Neural crest cell (in vitro differentiated cells): ENCODE measurements at places on chromosomes 4 and X. TPM values are rescaled to one million over a fixed set of nuclear protein-coding genes. Genes with fewer than 3 reads are reported as not detected.
A peak's percentile ranks its signal among the peaks of the same experiment; 100 is the strongest.

The XPNPEP2 gene
- total RNA-seq = 0.32 and 0.40 TPM in 2 replicates

The AKAP4 gene
- not detected in 2 replicates for total RNA-seq

The PNMA6A gene
- total RNA-seq = 9.7 and 10.4 TPM in 2 replicates

The CENPVL2 gene
- total RNA-seq = 1.3 and 1.6 TPM in 2 replicates

The TMEM175 gene
- total RNA-seq = 15.2 and 22.1 TPM in 2 replicates

The SPANXN5 gene
- not detected in 2 replicates for total RNA-seq

The CDX4 gene
- total RNA-seq = not detected in 2 replicates

The MBNL3 gene
- 21.0 and 21.8 TPM in 2 replicates for total RNA-seq

The GPC4 gene
- total RNA-seq = 21.1 and 22.3 TPM in 2 replicates

DNA sequence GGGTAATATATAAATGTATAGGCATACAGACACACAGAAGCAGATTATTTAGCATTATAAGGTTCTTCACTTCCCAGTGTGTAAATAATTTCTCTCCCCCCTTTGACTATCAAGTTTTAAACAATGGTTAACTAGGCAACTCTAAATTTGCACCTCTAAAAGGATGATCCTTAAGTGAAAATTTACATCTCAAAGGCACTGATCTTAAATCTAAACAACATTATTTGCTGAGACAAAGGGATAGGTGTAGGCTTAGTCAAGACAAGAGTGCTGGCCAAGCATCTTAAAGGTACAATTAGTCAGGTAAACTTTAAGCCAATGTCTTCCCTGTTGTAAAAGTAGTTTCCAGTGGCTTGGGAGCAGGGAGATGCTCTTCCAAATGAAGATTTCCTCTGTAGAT, 33.0 kb downstream of the NLRP2B start:
- H3K4me3 ChIP-seq = no peak overlapping the region
- DNase-seq = no peak
- peaks cover 5% of the 10 kb centered on the region for H3K4me1 ChIP-seq

DNA sequence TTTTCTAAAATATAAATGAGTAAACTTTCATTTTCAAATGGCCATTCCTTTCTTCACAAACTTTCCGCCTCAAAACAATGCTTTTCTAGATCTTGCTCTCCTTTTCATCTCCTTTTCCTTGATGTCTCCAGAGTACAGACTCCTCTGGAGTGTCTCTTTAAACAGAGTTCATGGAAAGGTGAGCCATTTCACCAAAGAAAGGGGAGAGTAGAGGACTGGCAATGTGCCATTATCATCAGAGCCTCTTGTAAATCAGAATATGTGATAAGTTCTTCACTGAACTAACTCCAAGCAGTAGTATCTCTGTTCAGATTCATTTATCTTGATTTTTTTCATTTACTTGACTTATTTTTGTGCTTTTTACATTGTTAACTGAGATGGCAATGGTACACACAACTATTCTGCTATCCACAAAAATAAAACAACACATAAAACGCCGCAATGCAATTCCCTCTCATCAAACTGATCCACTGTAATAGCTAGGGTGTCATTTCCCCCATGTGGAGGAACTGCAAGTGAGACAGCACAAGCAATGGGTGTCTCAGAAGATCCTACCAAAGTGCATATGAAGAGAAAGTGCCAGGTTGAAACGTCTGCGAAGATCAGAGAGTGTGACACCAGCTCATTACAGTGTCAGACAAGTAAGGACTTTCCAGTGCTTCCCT, 125.4 kb downstream of the RASL11B start:
- no peak overlapping the region for H3K27ac ChIP-seq
- no peak overlapping the region for H3K4me3 ChIP-seq
- H3K4me1 ChIP-seq = peaks cover 17% of the 10 kb centered on the region
- no peak for DNase-seq
- peaks cover 13% of the 10 kb centered on the region for H3K36me3 ChIP-seq

GRCh38 chrX:137425986-137426385, 139.9 kb upstream of the ZIC3 start:
- DNase-seq = no peak
- H3K4me1 ChIP-seq = peaks cover 14% of the 10 kb centered on the region
- H3K4me3 ChIP-seq = peak overlapping the region; percentile 15

DNA sequence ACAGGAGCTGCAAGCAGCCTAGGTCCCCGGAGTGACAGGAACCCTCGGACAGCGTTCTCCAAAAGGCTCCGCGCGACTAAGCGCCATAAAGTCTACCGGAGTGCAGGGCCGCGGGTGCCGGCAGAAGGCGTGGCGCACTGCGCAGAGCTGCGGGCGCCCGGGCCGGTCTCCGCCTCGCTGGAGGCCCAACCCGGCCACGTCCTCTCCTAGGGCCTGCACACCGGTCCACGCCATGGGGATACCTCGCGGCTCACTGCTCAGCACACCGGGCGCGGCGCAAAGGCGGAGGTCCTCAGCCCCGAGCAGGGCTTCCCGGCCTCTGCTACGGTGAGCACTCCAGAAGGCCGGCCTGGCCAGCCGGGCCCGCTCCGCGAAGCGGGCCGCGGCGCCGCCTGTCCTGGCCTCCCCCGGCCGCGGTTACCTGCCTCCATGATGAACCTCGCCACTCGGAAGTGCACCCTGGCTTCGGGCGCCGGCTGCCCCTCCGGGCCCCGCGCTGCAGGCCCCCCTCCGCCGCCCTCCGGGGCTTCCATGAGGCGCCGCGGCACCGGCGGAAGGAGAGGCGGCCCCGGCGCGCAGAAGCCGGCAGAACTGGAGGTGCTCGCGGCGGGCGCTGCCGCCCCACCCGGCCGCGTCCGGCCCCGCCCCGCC, at the start of gene CCNQ:
Gene CCNQ (minus strand): TSS at position 599 of the 651 bp plus-strand sequence. CDS start 66 bp downstream, at position 533.
- peaks cover 9% of the 10 kb centered on the region for H3K36me3 ChIP-seq

DNA sequence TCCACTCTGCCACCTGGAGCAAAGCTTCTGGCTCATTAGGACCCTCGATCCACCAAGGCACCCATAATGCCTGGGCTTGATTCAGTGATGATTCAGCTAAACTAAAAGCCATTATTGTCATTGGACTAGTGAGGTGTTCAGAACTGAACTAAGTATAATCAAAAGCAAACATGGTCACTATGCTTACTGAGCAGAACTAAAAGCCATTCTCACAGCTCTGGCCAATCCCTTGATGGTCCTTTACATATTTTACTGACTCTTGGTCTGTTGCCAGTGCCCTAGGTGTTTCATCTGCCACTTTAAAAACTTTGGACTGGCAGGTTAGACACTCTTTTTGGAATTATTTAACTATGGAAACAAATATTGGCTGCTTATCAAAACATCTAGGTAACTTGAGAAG, 703.5 kb downstream of the FAT4 start:
- no peaks in the 10 kb centered on the region for H3K36me3 ChIP-seq
- no peak overlapping the region for H3K27ac ChIP-seq
- DNase-seq = no peak
- H3K27me3 ChIP-seq = no peaks in the 10 kb centered on the region

DNA sequence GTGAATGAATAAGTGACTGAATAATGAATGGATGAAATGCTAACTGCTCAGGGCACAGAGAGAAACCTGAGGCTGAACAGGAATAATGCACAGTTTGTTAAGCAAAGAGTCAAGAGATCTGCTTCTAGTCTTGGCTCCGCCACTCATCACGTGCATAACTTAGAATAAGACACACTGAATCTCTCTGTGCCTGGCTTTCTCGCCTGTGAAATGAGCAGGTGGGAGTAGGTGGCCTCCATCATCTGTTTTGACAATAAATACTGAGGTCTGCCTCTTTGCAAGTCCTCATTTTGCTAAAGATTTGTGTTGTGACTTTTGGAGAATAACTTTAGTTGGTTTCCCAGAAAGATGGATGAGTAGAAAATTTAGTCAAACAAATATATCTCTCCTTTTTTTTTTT, 318.0 kb downstream of the FBXW7 start:
- H3K27ac ChIP-seq = no peak overlapping the region
- DNase-seq = no peak
- H3K36me3 ChIP-seq = peaks cover 4% of the 10 kb centered on the region

DNA sequence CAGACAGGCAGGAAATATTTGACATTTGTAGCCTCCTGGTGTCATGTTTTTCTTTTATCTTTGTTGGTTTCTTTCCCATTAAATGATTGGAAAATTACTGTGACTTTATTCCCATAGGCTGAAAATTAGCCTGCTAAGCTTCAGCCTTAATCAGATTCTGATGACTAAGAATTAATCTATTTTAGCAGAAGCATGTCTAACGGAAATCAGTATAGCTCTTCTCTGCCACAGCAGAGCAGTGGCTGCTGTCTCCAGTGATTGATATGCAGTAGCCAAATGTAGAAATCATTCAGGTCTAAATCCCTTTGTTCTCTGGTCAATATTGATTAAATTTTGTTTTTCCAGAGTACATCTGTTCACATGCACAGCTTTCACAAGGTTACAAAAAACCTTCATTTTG, 199.3 kb downstream of the GC start:
- DNase-seq = no peak
- H3K27ac ChIP-seq = no peak overlapping the region
- no peak overlapping the region for H3K4me3 ChIP-seq
- H3K36me3 ChIP-seq = no peaks in the 10 kb centered on the region

DNA sequence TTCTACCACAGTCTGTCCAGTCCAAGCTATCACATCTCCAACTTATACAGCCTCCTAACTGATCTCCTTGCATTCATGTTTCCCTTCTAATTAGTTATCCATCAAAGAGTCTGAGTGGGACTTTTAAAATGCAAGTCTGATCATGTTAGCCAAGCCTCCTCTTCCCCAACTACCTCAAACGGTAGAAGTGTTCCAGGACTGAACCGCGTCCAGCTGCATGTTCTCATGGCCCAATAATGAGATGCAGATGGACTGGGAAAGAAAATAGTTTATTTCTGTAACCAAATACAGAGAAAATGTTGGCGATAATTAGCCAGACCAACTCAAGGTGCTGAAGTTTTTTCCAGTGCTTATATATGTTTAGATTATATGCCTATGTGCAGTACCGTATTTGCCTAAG, 46.6 kb upstream of the PPP1R2C start:
- DNase-seq = no peak
- no peak overlapping the region for H3K27ac ChIP-seq
- no peaks in the 10 kb centered on the region for H3K4me1 ChIP-seq
- H3K27me3 ChIP-seq = no peaks in the 10 kb centered on the region
- peaks cover 3% of the 10 kb centered on the region for H3K36me3 ChIP-seq
- no peak overlapping the region for H3K4me3 ChIP-seq

- peaks cover 8% of the 10 kb centered on the region for H3K4me1 ChIP-seq
- no peak overlapping the region for H3K4me3 ChIP-seq
- H3K27me3 ChIP-seq = peaks cover 4% of the 10 kb centered on the region
- no peak for DNase-seq
- H3K27ac ChIP-seq = no peak overlapping the region
These were observed 62.6 kb downstream of the GRXCR1 start for GRCh38 chr4:42954963-42955669.

- no peaks in the 10 kb centered on the region for H3K27me3 ChIP-seq
- H3K4me1 ChIP-seq = no peaks in the 10 kb centered on the region
- DNase-seq = no peak
- H3K27ac ChIP-seq = no peak overlapping the region
- H3K36me3 ChIP-seq = peaks cover 4% of the 10 kb centered on the region
These were observed 19.5 kb upstream of the CRLF2 start for GRCh38 chrX:1231850-1232465.

DNA sequence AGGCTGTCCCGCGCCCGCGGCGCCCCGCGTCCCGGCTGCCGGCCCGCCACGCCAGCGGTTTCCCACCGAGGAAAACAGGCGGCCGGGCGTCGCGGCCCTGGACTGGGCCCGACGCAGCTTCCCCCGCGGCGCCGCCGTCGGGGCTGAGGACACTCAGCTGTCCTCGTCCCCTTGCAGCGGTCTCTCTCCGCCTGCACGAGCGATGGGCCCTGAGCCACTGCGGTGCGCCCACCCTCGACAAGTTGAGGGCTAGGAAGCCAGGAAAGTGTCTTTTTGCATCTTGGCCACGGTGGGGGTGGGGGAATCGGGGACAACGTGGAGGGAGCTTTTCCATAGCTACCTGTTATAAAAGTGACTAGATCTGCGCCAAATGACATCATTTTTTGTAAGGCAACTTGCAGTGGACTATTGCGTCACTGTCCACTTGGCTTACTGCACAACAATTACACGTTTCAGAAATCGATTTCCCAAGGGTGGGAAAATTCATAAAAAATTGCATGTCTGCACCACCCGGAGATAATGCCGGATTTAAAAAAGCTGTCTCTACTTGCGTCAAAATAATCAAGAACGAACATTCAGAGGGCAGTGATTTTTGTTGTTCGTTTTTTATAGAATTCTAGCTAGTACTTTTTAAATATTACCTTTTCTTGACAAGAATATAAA, 1.1 kb downstream of the KLHL15 start:
- no peak for DNase-seq
- peaks cover 6% of the 10 kb centered on the region for H3K36me3 ChIP-seq
- H3K27ac ChIP-seq = peak overlapping the region; percentile 99
- no peaks in the 10 kb centered on the region for H3K27me3 ChIP-seq
- peaks cover 32% of the 10 kb centered on the region for H3K4me1 ChIP-seq

DNA sequence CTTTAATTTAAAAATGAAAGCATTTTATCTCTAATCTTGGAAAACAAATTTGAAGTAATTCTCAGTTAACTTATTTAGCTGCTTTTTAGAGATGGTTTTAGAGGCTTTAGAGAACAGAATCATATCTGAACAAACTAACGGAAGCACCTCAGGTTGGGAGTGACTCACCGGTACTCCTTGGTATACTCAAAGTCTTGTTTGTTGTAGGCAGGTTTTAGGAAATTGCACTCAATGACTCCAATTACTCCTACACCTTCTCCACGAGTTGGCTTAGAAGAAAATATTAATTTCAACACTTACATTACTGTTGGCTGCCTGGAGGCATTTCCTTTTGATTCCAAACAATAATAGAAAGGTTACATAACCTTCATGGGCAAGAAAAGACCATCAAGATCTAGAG, 23.6 kb downstream of the MORC4 start:
- H3K36me3 ChIP-seq = peaks cover 12% of the 10 kb centered on the region
- no peaks in the 10 kb centered on the region for H3K27me3 ChIP-seq
- no peaks in the 10 kb centered on the region for H3K4me1 ChIP-seq

DNA sequence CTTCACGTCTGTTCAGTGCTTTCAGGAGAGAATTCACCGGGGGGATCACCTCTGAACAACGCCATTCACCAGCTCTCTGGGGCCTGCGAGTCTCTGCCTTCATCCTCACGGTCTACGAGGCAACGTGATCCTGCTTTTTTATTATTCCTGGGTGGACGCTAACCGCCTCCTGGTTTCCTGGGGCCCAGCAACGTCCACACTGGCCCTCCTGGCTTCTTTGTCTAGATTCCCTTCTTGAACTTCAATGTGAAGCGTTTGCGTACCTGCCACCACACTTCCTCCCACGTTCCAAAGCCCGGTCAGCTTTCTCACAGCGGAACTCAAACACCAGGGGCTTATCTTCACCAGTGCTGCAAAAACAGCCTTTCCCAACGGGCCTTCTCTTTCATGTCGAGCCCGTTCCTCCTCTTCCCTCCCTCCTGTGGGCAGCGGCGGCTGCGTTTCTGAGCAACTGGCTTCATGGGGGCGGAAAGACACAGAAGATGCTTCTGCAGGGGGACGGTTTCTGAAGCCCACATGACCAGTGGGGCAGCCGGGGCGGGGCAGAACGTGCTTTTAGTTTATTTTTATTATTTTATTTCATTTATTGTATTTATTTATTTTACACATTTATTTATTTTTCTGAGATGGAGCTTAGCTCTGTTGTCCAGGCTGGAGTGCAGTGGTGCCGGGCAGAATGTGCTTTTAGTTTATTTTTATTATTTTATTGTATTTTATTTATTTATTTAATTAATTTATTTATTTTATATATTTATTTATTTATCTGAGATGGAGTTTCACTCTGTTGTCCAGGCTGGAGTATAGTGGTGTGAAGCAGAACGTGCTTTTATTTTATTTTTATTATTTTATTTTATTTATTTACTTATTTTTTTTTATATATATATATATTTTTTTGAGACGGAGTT, 64.6 kb downstream of the CRLF2 start:
- peaks cover 23% of the 10 kb centered on the region for H3K27me3 ChIP-seq
- H3K4me3 ChIP-seq = no peak overlapping the region
- no peaks in the 10 kb centered on the region for H3K36me3 ChIP-seq
- peaks cover 6% of the 10 kb centered on the region for H3K4me1 ChIP-seq
- H3K27ac ChIP-seq = no peak overlapping the region
- DNase-seq = no peak
